ENCODE measurements at places on chromosomes 12 and 14.

- DNase-seq, result no peak
Measured at GRCh38 chr14:102965971-102966655, 43.6 kb downstream of the AMN start.

DNA sequence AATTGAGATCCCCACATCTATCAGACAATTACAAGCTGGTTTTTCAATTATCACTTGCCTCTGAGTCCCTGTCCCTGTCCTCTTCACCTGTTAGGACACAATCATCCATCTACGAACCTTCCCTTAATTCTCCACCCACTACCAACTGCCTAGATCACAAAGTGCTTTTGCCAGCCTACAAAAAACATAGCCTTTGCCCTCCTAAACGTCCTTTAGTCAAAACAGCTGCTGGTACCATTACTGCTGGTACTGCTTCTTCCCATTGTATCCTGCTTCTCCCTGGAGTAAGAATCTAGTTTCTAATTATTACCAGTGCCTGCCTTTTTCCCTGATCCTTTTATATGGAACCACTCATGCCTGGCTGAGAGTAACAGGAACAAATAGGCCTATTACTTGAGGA is 82.1 kb downstream of the CPNE8 start:
- no peak for DNase-seq

GRCh38 chr12:13178568-13179210 is 17.8 kb upstream of the EMP1 start:
- no peak for DNase-seq

- DNase-seq, result no peak
Measured at GRCh38 chr14:72608391-72609204, 285.3 kb downstream of the DPF3 start.

GRCh38 chr14:32934073-32934880 is 4.4 kb upstream of the NPAS3 start:
- DNase-seq, result no peak

DNA sequence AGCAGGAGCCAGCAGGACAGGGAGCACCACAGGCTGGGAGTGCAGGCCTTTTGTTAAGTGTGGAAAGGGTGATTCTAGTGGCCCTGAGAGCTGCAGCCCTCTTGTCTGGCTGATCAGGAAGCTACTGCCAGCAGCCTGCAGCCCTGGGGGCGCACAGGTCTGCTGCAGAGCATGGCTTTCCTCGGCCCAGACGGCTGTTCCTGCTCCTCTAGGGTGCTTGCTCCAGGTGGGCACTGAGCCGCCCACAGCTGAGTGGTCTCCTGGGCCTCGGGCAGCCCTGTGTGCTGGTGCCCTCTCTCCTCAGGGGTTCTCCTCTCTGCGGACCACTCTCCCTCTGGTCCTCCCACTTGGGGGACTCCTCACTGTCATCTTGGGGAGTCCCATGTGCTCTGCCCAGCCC is 18.9 kb downstream of the CCDC88C start:
- DNase-seq, result peak; percentile 43

Data from GM12865 (cell line).